ENCODE measurements at places on chromosomes 2 and 18.
A peak's percentile ranks its signal among the peaks of the same experiment; 100 is the strongest.

DNA sequence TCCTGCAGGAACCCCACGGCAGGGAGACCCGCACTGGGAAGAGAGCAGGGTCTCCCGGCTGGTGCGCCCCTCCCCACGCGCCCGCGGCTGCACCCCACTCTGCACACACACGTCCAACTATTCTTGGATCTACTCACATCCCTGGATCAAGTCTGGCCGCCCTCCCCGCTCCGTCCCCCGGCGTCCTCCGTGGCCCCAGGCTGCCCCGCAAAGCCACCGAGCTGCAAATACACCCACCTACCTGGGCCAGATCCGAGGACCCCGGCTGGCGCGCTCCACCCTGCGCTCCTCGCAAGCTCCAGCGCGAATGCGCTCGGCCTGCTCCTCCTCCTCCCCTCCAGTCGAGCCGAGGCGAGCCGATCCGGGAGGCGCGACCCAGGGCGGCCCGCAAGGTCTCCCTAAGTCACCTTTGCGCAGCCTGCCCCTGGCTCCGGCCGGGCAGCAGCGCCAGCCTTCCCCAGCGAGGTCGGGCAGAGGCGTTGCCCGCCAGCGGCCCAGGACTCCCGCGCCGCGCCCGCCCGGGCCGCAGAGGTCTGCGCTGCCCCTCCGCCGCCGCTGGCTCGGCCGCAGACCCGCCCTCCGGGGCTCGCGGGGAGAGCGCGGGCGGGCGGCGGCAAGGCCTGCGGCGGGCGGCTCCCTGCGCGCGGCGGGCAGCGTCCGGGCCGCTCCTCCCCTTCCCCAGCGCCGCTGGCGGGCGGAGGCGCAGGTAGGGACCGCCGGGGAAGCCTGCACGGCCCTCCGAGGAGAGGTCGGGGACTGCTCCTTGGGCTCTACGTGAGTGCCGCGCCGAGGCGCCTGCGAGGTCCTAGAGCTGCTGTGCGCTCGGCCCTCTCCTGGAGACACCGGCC lies 126.0 kb downstream of the OSBPL1A start:
- DNase-seq: peak; percentile 41

GRCh38 chr18:45826084-45826483 lies 609 bp downstream of the SIGLEC15 start:
- no peak for DNase-seq

DNA sequence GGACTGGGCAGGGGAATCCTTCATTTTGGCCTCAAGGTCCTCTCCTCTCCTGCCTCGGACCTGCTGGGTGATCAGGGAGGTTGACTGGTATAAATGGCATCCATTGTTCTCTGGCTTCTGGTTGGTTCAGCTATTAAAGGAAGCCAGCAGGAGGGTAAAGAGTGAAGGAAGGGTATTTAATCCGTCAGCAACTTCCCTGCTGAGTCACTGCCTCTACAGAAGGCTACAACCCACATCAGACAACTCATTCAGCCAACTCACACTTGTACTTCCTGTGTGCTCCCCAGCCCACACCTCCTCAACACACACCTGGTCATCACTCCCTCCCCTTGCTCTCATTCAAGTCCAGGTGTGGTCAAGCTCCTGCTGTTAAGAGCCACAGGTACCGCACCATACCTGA lies 68.3 kb upstream of the MRPS9 start:
- no peak for DNase-seq

DNA sequence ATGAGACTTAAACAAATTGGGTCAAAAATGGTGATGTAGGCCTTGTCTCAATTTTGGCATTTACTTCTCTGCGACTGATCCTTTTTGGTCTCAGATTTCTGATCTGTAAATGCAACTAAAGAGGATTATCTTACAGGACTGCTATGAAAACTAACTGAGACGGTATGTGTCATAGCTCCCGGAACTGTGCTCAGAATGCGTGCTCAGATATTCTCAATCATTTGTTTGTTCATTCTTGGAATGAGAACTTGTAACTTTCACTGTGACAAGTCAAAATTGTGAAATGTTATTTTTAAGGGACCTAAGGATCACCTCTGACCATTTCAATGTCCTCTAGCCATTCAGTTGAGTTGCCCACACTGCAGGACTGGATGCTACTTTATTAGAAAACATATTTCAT lies 498.2 kb upstream of the PIK3C3 start:
- no peak for DNase-seq

DNA sequence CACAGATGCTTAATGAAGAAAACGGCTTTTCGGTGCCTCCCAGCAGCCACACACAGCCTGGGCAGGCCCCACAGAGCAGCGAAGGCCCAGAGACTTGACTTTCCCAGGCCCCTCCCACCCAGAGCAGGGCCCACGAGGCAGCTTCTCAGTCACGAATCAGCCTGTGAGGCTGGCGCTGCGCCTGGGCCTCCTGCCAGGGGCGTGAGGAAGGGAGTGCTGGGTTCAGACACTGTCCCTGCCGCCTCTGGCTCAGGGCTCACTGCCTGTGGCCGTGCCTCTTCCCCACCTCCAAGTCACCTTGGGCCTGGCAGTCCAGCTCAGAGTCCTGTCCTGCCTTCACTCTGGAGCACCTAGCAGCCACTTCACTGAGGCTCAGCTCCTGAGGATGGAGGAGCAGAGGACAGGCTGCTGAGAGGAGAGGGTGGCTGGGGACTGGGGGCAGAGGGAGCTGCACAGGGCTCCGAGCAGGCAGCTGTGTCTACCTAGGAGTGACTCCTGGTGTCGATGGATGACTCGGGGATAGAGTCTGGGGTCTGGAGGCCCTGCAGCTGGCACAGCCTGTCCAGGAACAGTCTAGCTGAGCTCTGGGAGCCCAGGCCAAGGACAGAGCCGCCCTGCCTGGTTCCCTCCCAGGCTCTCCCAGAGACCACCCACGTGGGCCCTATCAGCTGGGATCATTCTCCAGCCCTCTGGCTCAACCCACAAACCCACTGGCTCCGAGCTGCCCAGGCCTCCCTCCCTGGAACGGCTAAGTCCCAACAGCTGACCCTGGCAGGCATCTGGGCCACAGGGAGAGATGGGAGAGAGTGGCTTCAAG lies 36.4 kb upstream of the FOSL2 start:
- no peak for DNase-seq

DNA sequence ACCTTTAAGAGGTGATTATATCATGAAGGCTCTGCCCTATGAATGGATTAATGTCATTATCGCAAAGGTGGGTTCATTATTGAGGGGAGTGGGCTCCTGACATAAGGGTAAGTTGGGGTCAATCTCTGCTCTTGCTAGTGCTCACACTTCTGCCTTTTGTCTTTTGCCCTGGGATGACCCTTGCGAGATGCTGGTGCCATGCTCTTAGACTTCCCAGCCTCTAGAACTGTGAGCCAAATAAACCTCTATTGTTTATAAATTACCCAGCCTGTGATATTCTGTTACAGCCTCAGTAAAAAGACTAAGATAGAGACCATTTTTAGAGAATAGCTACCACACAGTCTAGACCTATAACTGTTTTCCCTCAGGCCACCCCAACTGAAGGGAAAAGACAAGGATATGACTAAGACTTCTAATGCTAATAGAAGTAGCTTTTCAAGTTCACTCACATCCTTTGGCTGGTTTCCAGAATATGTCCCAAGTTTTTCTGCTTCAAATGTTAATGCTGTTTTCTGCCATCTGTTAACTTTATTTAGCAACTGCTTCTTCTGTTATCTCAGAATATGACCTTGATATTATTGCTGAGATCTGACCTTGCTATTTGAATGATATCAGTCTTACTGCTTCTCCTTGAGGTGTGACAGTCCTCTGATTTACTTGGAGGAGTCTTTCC lies 65.1 kb upstream of the STAM2 start:
- no peak for DNase-seq

- peak; percentile 82 for DNase-seq
Measured at GRCh38 chr2:227324995-227325838, at the start of gene MFF. MFF (plus strand) TSS chr2:227325251; CDS start chr2:227330666, 5,415 bp downstream.

GRCh38 chr18:76126327-76126726 lies 368.7 kb downstream of the ZNF516 start:
- DNase-seq: no peak

DNA sequence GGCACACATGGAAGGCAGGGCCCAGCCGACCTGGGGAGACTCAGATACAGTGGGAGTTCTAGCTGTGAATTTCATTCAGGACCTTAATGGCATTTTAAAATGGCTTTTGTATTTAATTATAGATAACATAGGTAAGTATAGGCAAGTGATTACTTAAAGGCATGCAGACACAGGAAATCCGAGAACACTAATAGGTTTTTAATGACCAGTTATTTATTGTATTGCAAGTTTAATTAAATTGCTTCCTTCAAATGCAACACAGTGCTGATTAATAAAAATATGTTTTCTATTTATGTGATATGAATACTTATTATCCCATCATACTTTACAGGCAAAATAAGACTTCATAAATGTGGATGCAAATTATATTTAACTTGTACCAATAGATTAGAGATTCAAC lies 19.7 kb upstream of the SH3RF3 start:
- DNase-seq: no peak

DNA sequence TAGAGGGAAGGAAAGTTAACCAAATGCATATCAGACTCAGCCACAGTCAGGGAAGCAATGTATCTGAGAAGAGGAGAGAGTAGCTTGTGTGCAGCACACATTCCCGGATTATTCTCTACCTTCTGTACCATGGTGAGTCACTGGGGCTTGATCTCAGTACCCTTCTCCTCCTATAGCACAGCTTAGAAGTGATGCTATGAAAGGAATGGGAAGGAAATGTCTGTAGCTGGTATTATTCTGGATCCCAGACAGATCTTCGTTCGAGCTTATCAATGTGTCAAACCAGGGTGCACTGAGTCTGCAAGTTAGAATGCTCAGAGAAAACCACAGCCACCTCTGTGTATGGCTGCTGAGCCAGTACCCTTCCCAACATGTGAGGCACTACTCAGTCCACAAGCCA lies 88.0 kb upstream of the NFU1 start:
- no peak for DNase-seq

- no peak for DNase-seq
Measured at GRCh38 chr2:119088416-119088815, 70.1 kb downstream of the C1QL2 start.
